Esophagus squamous epithelium (tissue), 5 donors: ENCODE measurements at places on chromosomes 1 and 21. TPM values are rescaled to one million over a fixed set of nuclear protein-coding genes. Genes with fewer than 3 reads are reported as not detected.

GRCh38 chr1:201790261-201790660 is 38.7 kb upstream of the IPO9 start:
- no peak for DNase-seq
- peak overlapping the region; percentile 83 for H3K27ac ChIP-seq
- H3K27me3 ChIP-seq = no peaks in the 10 kb centered on the region
- H3K4me3 ChIP-seq = no peak overlapping the region

GRCh38 chr1:157137046-157137407 is 1.2 kb downstream of the ETV3 start:
- peaks cover 65% of the 10 kb centered on the region for H3K4me1 ChIP-seq
- peaks cover 6% of the 10 kb centered on the region for H3K36me3 ChIP-seq

GRCh38 chr1:207202480-207202879 is 98.4 kb downstream of the C4BPA start:
- H3K27me3 ChIP-seq = no peaks in the 10 kb centered on the region
- H3K4me1 ChIP-seq = no peaks in the 10 kb centered on the region
- no peak for DNase-seq

GRCh38 chr1:2279210-2279639 is 51.1 kb downstream of the SKI start:
- H3K27me3 ChIP-seq = no peaks in the 10 kb centered on the region
- H3K4me3 ChIP-seq = no peak overlapping the region

DNA sequence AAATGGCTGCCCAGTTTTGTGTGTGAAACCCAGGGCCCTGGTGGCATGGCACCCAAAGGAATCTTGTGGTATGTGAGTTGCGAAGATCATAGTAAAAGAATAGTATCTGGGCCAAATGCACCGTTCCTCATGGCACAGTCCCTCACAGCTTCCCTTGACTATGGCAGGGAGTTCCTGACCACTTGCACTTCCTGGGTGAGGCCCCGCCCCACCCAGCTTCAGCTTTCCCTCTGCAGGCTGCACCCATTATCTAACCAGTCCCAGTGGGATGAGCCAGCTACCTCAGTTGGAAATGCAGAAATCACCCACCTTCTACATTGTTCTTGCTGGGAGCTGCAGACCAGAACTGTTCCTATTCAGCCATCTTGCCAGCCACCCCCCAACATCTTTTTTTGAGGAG is 63.0 kb downstream of the SLC5A9 start:
- H3K27me3 ChIP-seq = no peaks in the 10 kb centered on the region
- H3K4me1 ChIP-seq = no peaks in the 10 kb centered on the region
- H3K27ac ChIP-seq = no peak overlapping the region
- H3K4me3 ChIP-seq = no peak overlapping the region

GRCh38 chr1:119893827-119894700 is 2.3 kb downstream of the ADAM30 start:
- no peaks in the 10 kb centered on the region for H3K36me3 ChIP-seq
- no peak for DNase-seq
- no peaks in the 10 kb centered on the region for H3K4me1 ChIP-seq
- no peaks in the 10 kb centered on the region for H3K27me3 ChIP-seq

TEDDM1 gene
- not detected for total RNA-seq

GSTM1 gene
- 299 TPM for total RNA-seq

SLC39A1 gene
- 57.6 TPM for total RNA-seq

IL24 gene
- total RNA-seq = not detected
